ENCODE measurements at places on chromosomes 13 and 19.

DNA sequence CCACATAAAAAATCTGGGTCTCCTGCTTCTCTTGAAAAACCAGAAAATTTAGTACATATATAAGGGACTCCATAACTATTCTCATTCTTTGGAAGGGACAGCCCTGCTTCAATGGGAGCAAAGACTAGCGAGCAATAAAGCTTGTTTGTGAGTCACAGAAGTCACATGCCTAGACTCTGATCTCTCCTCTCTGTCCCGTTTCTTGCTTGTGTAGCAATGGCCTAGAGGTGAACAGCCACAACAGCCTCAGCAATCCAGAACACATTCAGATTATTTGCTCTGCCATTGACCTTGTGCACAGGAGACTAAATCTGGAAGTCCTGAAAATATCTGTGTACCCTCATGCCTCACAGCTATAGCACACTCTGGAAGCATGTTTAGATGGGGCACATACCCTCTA is 43.2 kb downstream of the SCGB2B2 start:
- DNase-seq, result no peak

- DNase-seq, result no peak
These were observed 673.7 kb upstream of the MIR17HG start for GRCh38 chr13:90673746-90674145.

DNA sequence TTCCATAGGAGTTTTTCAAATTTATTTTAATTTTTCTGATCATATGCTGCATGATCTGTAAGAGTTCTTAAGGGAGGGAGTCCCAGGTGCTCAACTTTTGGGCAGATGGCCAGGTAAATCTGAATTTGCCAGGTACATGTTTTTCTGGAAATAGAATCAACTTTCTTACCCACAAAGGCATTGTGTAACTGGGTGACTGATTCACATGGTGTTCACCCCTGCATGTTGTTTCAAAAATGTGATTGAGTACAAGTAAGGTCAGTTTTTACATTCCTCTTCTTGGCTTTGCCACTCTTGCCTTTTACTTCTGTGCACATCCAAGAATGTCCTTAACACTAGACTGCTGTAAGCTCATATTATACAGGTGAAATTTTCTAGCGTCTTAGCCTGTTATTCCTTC is 30.4 kb downstream of the RB1 start:
- no peak for DNase-seq

DNA sequence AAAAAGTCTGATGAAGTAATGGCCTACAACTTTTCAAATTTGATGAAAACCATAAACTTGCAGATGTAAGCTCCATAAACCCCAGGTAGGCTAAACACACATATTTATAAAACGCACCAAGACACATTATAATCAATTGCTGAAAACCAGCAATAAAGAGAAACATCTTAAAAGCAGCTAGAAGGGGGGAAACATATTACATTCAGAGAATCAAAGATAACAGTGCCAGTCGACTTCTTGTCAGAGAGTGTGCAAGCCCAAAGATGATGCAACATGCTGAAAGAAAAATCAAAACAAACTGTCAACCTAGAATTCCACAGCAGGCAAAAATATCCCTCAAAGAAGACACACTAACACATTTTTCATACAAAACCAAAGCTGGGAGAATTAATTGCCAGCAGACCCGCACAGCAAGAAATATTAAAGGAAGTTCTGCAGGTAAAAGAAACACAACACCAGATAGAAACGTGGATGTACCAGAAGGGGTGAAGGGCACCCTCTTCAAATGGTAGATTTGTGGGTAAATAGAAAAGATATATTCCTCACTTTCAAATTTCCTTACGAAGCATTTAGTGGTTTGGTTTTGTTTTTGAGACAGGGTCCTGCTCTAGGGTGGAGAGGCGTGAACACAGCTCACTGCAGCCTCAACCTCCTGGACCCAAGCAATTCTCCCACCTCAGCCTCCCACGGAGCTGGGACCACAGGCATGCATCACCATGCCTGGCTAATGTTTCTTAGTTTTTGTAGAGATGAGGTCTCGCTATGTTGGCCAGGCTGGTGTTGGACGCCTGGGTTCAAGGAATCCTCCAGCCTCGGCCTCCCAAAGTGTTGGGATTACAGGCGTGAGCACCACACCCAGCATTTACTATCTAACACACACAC is 16.5 kb upstream of the ATP1A3 start:
- no peak for DNase-seq

DNA sequence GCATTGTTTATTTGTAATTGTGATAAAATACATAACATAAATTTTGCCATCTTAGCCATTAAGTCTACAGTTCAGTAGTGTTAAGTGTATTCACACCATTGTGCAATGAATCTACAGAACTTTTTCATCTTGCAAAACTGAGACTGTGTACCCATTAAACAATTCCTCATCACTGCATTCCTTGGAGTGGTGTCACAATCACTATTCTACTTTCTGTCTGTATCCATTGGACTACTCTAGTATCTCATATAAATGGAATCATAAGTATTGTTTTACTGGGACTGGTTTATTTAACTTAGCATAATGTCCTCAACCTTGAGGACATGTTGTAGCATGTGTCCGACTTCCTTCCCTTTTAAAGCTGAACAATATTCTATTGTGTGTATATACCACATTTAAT is 36.8 kb downstream of the UFM1 start:
- no peak for DNase-seq

DNA sequence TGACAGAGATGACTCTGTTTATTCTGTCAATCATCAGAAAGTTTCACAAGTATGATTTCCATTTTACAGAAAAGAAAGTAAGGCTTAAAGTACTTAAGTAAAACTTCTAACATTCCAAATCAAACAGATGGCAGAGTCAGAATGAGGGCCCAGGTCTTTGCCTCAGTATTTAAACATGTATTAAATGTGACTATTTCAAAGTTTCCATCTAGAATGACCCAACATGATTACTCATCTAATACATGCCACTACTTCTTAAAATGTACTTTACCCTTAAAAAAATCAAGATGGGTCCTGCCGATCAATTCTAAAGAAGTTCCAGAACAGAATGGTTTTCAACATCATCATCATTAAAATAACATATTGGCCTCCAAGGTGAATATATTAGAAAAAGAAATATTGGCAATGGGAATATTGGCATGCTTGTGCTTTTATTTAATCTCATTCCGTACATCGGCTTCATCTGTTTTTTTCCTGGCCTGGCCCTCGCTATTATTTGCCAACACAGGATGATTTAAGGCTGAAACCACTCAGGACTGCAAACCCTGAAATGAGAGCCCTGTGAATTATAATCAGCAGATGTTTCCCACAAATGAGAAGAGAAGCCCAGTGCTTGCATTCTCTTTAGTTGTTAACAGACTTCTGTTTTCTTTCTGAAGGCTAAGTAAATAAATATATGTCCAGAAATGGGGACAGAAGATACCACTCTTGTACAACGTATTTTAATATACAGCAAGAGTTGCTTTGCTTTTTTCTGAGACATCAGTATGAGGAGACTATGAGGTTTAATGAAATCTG is 340.0 kb downstream of the DNAJC15 start:
- no peak for DNase-seq

DNA sequence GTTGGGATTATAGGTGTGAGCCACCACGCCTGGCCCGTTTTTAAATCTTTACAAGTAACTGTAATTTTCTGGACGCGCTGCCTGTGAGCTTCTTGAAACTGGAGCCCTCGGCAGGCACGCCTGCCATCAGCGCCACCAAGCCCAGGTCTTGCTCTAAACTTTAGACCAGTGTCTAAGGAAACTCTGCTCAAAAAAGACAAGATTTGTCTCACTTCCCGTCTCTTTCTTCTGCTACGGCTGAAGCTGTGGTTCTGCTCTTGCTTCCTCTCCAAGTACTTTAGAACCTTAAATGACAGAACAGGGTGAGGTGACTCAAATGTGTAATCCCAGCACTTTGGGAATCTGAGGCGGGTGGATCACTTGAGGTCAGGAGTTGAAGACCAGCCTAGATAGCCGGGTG is 24.9 kb downstream of the RCN3 start:
- DNase-seq, result no peak

DNA sequence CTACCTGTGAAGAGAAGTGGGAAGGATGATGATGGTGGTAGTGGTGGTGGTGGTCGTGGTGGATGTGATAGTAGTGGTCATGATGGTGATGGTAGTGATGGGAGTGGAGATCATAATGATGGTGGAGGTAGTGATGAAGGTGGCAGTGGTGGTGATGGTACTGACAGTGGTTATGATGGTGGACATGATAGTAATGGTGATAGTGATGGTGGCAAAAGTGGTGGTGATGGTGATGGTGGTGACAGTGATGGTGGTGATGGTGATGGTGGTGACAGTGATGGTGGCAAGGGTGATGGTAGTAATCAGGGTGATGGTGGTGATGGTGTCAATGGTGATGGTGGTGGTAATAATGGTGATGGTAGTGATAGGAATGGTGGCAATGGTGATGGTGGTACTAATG is 26.2 kb downstream of the MBD3L2B start:
- no peak for DNase-seq

DNA sequence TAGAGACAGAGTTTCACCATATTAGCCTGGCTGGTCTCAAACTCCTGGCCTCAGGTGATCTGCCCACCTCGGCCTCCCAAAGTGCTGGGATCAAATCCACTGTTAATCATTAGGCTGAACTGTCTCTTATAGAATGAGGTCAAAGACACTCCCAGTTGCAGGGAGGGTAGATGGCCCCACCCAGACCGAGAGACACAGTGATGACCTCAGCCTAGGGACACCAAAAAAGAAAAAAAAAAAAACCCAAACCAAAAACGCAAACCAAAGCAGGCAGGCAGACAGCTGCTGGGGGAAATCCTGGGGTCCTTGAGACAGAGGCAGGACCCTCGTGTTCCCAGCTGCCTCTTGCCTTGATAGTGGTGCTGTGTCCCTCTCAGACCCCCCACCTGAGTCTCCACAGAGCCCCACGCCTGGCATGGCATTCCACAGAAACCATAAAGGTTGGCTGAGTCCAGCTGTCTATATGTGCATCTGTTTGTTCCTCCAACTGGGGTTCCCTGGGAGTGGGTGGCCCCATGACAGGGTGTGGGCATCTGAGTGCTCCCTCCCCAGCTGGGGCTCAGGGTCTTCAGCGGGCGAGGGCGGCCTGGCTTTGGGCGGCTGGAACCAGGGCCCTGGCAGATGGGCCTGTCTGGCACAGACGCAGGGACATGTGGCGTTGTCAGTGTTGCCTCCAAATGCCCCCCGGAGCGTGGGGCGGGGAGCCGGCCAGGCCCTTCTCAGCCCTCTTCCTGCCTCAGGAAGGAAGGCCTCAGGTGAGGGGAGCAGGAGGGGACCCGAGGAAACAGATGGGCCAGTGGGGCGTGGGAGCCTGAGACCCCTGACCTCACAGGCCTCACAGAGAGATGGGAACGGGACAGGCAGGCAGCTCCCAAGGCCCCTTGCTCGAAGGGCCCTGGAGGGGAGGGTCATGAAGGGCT is 5.2 kb downstream of the DAND5 start:
- DNase-seq, result no peak

- DNase-seq, result no peak
These were observed 10.0 kb upstream of the CACNG6 start for GRCh38 chr19:53981376-53981951.

DNA sequence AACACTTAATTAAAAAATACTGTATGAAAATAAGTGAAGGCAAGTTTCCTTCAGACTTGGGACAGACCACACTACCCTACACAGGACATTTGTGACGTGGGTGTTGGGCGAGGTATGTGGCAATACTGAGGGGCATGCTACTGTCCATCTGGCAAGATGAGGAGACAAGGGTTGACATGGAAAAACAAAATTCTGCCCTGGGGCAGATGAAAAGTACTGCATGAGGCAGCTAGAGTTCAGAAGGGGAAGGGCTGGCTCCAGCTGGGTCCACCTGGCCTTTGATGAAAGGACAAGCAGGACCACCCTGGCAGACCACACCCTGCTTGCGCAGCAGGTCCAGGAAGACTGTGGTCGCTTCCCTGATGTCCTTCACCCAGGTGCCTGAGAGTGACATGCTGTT is 43.2 kb downstream of the LATS2 start:
- DNase-seq, result no peak

Measured in stimulated activated CD8-positive, alpha-beta memory T cell treated with anti-CD3 and anti-CD28 coated beads, Interleukin-7, amount 100 ng/mL, for 1 hour (primary cell).